ENCODE measurements at places on chromosomes 4 and X.

GRCh38 chrX:41482154-41482850 is 35.2 kb downstream of the NYX start:
- DNase-seq, result no peak

- DNase-seq, result no peak
These were observed 179.1 kb upstream of the NDST4 start for GRCh38 chr4:115292320-115293092.

GRCh38 chr4:35229021-35229420 is 1015.3 kb downstream of the ARAP2 start:
- no peak for DNase-seq

DNA sequence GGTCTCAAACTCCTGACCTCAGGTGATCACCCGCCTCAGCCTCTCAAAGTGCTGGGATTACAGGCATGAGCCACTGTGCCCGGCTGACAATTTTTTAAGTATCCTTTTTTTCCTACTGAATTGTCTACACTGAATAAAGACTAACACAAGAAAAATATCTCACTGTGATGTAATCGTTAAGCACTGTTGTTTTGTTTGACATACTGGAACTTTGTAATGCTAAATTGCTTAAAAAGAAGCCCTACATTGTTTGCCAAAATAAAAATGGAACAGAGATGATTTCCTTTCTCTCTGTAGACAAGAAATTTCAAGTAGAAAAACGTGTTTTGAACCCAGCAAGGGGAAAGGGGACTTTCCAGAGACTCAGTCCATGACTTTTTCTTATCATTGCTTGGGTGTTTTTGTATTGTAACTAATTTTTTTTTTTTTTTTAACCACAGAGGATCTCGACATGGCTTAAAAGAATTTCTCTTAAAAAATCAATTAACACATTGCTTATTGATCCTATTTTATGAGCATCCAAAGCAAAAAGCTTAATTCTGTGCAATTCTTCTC is 74.9 kb downstream of the TMEM156 start:
- no peak for DNase-seq
